ENCODE measurements at places on chromosomes 16 and 17.

GRCh38 chr16:87585442-87586200 lies 16.7 kb upstream of the JPH3 start:
- no peak for DNase-seq

DNA sequence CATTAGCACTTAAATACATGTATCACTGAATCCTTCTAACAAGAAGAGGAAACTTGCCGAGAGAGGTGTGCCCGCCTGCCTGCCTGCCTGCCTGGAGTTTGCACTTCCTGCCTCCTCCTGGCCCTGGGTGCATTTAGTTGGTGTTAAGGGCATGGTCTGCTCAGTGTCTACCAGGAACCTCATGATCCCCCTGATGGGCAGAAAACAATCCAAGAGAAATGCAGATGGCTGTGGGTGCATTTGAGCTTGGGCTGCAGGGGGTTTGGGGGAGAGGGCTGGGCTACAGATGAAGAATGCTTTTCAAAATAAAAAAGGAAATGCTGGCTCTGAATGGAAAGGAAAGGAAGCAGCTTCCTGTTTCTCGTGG lies 10.1 kb downstream of the KSR1 start:
- DNase-seq: no peak

DNA sequence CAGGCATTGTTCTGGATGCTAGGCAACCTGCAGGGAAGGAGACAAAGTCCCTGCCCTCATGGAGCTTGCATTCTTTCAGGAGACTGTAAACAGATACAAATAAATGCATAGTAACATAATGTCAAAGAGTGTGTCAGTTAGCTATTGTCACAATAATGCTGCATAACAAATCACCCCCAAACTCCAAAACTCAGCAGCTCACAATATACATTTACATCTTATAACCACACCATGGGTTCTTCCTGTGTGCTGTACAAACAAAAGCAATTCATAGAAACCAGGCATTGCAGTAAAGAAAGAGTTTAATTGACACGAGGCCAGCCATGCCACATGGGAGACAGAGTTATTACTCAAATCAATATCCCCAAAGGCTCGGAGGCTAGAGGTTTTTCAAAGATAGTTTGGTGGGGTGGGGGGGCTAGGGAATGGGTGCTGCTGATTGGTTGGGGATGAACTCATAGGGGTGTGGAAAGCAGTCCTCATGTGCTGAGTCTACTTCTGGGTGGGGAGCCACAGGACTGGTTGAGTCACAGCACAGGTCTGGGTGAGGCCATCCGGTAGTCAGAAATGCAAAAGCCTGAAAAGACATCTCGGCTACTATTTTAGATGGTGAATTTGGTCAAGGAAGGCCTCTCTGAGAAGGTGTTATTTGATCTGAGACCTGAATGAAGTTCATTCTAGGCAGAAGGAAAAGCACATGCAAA lies 79.0 kb downstream of the GPRC5B start:
- no peak for DNase-seq

DNA sequence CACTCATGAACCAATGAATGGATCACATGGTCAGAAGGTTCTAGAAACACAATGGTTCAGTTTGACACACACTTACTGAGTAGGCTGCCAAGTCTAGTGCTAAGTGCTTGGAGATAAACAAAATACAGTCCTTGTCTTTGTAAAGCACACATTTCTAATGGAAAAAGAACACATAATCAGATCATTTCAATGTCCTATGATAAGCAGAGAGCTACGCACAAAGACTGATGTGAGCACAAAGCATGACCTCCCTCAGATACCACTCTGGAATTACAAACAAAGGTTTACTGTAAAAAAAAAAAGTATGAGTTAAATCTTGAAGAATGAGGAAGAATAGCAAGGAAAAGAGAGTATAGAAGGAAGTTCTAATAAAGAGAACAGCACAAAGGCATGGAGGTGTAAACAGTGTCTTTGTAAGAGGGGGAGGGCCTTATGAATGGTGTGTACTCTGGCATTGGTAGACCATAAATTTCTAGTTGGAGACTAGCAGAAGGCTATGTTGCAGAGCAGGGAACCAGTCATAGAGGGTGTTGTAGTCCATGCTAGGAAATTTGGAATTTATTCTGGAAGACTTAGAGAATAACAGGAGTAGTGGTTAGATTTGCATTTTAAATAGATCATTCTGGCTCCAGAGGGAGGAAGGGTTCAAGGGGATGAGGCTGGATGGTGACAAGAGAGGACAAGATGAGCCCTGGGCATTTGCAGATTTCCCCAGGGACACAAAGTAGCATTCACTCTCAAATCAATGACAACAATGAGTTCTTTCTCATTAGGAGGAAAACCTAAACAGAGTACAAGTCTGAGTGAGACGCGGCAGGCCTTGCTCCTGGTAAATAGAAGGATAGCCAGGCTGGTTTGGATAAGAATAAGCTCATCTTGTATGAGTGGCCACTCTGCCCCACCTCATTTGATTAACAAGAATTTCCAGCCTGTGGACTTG lies 468.0 kb downstream of the TOX3 start:
- peak; percentile 18 for DNase-seq

- no peak for DNase-seq
Observed at GRCh38 chr16:82396509-82396908, 226.5 kb upstream of the MPHOSPH6 start.

GRCh38 chr17:76678330-76678729 lies 32.4 kb downstream of the MXRA7 start:
- DNase-seq: no peak

DNA sequence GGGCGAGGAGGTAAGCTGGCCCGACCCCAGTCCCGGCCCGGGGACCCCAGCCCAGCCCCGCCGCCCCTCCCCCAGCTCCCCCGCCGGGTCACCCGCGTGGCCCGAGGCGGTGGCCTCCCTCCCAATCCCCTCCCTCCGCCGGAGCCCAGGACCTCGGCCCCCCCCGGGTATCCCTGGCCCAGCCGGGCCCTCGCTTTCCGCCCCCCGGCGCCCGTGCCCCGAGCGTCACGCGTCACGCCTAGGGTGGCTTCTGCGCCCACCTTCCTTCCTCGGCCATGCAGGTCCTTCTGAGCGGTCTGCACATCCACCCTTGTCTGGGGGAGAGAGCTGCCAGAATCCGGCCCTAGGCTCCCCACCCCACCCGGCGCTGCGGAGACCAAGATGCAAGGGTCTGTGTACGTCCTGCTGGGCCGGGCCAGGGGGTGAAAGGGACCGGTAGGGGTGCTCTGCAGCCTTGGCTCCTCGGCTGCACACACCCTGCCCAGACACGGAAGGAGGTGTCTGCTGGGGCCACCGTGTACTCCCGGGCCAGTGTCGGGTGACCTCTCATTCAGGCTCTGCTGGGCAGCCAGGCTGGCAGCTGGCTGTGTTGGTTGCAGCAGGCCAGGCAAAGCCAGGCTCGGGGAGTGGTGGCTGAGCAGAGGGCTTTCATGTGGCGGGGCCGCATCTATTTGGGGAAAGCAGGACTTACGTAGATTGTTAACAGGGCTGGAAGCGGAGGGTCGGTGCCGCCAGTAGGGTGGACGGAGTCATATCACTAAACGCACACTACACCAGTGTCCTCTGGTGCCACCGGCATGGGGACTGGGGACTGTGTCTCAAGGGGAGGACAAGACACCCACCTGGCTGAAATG lies 754 bp downstream of the RAB11FIP4 start:
- no peak for DNase-seq

- no peak for DNase-seq
Observed at GRCh38 chr17:50046179-50046578, 9.7 kb upstream of the ITGA3 start.

DNA sequence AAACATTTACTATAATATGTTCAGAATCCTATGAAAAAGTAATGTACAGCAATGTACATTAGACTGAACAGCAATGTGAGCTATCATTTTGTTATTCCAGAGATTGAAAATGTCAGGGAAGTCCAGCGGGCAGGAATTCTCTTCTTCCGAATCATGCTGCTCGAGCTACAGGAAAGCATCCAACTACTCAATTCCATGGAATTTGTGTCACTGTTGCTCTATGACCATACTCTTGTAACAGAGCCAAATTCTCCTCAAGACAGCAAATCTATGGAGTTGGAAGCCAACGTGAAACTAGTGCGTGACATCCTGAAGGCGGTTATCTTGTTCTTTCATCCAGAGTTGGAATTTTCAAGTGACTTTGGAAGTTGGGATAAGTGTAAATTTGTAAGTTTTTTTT lies 24.8 kb upstream of the NSRP1 start:
- no peak for DNase-seq

GRCh38 chr17:18323007-18323406 lies 7.9 kb downstream of the SMCR8 start:
- no peak for DNase-seq

DNA sequence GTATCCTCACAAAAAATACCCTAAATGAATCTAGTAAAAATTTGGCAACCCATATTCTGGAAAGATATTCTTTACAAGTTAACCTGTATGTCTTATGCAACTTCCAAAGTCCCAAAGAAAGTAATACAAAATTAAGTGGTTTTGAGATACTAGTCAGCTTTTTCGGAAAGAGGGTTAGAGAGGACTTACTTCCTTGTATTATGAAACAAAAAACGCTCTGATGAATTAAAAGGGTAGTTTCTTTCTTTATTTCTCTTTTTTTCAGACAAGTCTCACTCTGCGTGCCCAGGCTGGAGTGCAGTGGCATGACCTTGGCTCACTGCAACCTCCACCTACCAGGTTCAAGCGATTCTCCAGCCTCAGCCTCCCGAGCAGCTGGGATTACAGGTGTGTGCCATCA lies 51.6 kb downstream of the KANSL1 start:
- DNase-seq: no peak

DNA sequence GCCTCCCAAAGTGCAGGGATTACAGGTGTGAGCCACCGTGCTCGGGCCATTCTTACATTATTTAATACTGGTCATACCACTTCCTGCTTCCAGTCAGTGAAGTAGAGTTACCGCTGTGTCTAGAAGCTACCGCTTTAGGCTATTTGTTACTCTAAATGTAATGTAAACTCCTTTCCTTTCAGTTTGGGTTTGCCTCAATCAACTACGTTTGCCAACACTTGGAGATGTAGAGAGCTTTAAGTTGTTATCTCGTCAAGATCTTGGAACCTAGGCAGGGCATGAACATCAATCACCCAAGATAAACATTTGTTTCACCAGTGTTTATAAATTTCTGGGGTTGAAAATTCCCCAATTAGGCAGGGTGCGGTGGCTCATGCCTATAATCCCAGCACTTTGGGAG lies 275.9 kb downstream of the STX8 start:
- DNase-seq: no peak

DNA sequence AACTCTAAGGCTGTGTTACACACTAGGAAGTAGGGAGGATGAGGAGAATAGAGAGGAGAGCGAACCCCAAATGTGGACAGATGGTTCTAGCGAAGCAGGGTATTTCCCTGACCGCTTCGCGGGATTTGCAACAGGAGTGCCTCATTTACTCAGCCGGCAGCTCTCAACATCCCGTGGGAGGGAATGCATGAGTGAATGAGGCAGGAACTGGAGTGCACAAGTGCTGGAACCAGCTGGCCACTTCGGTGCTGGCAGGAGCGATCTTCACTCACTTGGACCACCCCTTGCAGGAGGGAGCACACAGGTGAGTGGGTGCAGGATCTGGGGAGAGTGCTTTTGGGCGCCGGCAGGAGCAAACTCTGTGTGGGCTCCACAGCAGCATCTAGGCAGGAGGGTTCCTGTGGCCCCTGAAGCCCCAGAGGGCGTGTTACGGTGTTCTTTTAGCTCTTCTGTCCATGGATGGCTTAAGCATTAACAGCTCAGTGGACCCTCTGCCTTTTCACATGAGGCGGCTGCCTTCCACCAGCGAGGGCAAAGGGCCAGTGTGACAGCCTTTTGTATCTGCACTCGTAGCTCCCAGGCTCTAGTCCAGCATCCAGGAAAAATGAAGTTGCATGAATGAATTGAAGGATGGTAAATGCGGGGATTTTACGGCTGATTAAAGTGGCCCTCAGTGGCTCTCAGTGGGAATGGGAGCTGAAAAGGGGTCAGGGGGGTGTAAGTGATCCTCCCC lies 17.4 kb upstream of the ZNHIT3 start:
- no peak for DNase-seq
